Inflammatory macrophage (primary cell): ENCODE measurements at places on chromosomes 13 and 19.

DNA sequence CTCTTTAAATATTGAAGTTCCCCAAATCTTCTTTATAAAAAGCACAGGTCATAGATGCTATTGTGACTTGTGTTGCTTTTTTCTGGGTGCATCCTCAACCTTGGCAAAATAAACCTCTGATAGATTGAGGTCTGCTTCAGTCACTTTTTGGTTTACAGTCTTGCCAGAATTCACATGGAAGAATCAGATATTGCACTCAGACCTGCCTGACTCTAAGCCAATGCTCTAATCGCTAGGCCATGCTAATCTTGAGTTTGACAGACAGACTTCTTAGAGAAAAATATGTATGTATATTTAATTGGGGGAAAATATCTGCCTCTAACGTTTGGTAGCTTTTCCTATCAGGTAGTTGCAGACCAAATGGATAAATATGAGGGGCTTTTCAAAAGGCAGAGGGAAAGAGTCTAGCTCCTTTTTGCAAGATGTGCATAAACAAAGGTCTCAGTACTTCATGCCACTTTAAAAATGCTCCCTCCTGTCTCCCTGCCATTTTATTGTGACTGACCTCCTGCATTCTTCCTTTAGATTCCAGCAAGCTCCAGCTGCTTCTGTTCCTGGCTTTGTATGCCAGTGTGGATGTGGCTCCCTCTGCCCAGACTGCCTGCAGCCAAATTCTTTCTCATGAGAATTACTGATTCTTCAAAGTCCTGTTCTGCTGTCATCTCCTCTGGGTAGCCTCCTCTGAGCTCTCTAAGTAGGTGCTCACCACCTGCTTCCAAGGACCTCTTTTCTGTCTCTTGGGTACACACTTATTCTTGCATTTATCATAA is 42.4 kb upstream of the RFC3 start:
- no peak for DNase-seq

GRCh38 chr19:33902802-33903488 is 106.3 kb downstream of the KCTD15 start:
- no peak for DNase-seq

DNA sequence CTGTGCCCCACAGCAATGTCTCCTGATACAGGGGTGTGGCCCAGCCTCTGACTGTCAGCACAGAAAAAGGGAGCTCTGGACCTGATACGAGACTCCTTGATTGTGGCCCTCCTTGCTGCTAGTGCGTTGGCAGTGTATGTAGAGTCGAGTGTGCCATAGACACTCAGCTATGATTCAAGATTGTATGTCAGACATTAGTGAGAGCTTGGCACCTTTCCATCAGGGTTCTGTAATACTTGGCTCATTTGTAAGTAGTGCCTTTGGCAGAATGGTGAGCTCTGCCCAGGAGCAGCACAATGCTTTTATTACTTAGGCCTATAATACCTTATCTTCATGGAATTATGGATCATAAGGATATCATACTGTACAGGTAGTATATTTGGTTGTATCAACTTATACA is 83.4 kb downstream of the ATP8A2 start:
- no peak for DNase-seq

DNA sequence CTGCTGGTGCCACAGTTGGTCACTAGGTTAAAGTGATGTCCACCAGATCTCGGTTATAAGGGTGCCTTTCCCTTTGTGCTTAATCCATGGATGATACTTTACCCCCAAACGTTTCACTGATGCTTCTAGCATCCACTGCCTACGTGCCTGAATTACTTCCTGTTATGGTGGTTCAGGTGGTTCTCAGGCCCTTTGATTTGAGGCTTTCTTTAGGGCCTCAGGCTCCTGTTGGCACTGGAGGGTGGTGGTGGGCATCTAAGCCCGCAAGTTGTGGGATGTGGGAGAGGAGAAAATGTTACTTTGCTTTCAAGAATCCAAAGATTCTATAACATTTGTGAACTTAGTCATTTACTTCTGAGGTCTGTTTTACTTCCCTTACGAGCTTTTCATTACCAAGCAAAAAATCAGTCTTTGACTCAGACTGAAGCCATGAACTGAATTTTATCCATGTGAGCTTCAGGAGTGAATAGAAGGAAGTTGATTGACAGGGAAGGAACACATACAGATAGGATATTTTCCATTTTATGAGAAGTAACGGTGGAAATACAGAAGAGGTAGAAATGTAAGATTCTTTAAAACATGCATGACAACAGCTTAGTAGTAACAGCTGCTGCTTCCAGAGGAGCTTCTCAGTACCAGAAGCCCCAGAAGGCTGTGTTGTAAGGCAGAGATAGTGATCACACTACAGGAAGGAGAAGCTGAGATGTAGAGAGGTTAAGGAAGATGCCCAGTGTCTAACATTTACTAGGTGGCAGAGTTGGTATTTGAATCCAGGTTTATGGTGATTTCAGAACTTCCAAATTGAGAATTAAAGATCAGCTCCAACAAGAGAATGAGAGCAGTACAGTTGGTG is 65.0 kb downstream of the ARHGEF7 start:
- DNase-seq, result no peak

- no peak for DNase-seq
Measured at GRCh38 chr13:50261130-50261901, 246.1 kb downstream of the KCNRG start.

GRCh38 chr19:8005534-8006256 is at the start of gene ELAVL1:
TSS of gene ELAVL1 (minus strand) at chr19:8005641. CDS start at chr19:7991815, 13,826 bp downstream.
- DNase-seq, result peak; percentile 90

DNA sequence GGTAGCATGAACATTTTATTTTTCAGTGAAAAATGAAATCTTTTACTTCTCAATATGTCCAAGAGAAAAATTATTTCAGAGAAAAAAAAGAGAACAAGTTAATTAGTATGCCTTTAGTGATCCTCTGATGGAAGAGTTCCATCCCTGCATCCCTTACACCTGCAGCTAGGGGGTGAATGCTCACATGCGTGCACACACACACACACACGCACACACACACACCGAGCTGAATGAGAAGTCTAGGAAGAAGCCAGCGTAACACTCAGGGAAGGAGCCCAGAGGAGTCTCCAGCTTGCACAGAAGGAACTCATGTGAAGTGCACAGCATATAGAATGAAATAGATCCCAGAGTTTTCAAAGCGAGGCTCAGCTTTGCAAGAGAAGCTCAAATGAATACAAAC is 510.5 kb downstream of the IRS2 start:
- no peak for DNase-seq

DNA sequence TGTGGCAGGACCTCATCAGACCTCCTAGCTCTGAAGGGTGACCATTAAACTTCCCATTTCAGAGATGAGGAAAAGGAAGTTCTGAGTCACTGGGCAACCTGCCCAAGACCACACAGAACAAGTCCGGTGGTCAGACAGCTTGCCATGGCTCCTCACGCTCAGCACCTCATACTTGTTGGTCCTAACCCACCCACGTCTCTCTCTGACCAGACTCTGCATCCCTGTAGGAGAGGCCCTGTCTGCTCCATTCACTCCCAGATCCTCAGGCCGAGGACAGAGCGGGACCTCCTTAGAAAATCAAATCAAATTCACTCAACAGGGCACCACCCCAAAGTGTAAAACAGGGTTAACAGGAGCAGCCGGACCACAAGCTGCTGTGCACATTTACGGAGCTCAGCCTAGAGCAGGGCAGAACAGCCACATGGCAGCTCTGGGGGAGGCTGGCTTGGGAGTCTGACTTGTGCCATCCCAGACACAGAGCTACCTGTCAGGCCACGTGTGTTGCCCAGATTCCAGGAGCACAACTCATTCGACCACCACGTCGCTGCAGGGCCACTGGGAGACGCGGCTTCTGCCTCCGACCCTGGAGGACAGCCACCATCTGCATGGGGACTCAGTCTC is 1.7 kb downstream of the MIER2 start:
- DNase-seq, result peak; percentile 95

GRCh38 chr13:51057906-51058305 is 53.2 kb downstream of the C13orf42 start:
- no peak for DNase-seq

- no peak for DNase-seq
Measured at GRCh38 chr13:95474992-95475391, 77.5 kb upstream of the CLDN10 start.

GRCh38 chr19:29904017-29904416 is 38.0 kb upstream of the URI1 start:
- DNase-seq, result no peak

DNA sequence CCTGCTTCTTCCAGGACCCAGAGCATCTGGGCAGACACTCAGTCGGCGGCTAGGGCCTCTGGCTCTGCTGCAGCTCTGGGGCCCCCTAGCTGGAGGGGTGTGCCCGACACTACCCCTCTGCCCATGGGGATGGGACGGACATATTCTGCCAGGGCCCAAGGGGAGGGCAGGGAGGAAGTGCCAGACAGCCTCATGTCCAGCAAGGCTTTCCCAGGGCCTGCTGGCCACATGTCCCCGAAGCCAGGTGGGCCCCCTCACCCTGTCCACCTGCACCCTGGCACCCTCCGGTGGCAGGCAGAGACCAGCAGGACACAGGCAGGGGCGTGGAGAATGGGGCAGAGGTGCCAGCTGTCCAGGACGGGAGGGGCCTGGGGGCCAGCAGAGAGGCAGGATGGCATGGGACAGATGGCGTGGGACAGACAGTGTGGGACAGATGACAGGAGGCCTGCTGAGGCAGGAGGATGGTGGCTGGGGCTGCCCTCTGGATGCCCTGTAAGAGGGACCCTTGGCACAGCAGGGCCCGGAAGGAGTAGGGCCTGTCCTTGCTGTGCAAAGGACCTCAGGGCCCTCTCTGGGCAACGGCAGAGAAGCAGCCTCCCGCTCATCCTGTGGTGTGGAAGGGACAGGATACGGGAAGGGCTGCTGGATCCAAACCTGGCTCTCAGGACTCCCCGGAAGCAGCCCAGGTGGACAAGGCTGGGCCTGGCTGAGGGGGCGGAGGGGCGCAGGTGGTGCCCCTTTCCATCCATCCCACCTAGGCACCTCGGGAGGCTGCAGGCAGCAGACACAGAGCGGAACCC is 29.1 kb downstream of the CEBPG start:
- no peak for DNase-seq

DNA sequence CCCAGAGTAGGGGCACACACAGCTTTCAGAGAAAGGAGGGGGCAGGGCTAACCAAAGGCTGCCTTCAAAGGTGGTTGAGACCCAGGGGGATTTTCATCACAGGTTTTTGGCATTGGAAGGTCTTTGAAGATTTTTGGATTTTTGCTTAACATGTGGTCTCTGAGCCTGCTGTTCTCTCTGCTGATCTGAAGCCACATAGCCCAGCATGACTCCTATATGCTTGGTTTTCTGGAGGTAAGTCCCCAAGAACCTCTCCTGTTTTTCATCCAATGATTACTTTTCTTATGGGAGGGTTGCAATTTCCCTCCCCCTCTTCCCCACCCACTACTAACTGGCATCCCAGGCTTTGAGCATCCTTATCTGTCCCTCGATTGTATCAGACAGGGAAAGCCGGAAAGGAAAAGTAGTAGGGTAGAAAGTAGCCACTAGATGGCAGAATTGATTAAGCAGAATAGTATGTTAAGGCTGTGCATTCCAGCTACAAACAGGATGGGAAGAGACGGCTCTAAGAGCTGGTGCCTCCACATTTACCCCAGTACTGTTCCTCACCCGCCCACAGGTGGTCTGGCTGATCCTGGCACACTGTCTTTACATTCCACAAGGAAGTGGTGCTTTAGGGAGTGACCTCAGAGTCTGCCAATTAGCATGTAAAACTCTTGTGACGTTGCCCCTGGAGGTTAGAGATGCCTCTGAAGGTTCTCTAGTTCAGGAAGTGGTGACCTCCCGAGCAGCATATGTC is 218.9 kb upstream of the EDNRB start:
- DNase-seq, result peak; percentile 55

- DNase-seq, result no peak
Measured at GRCh38 chr13:107865643-107866031, 349.7 kb downstream of the LIG4 start.

- no peak for DNase-seq
Measured at GRCh38 chr19:51274049-51274770, 23.3 kb downstream of the SIGLECL1 start.

DNA sequence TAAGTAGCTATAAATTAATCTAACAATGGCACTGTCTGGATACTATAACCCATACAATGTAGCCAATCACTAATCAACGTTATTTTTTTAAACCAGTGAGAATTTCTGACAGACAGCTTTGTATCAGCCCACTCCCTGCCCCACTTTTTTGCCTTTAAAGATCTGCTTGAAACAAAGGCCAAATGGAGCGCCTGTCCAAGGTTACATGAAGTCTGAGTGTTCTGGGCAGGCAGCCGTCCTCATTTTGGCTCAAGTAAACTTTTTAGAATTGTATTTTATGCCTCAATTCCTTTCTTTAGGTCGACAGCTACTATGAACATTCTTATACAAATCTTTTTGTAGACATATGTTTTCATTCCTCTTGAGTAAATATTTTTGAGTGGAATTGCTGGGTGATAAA is 6.2 kb downstream of the IFT88 start:
- no peak for DNase-seq

GRCh38 chr19:32580901-32581704 is at the start of gene PDCD5:
TSS of gene PDCD5 (plus strand) at chr19:32581190. CDS start at chr19:32581262, 72 bp downstream.
- DNase-seq, result peak; percentile 96

- DNase-seq, result peak; percentile 80
Measured at GRCh38 chr19:15195371-15196334, 5.1 kb downstream of the NOTCH3 start.

DNA sequence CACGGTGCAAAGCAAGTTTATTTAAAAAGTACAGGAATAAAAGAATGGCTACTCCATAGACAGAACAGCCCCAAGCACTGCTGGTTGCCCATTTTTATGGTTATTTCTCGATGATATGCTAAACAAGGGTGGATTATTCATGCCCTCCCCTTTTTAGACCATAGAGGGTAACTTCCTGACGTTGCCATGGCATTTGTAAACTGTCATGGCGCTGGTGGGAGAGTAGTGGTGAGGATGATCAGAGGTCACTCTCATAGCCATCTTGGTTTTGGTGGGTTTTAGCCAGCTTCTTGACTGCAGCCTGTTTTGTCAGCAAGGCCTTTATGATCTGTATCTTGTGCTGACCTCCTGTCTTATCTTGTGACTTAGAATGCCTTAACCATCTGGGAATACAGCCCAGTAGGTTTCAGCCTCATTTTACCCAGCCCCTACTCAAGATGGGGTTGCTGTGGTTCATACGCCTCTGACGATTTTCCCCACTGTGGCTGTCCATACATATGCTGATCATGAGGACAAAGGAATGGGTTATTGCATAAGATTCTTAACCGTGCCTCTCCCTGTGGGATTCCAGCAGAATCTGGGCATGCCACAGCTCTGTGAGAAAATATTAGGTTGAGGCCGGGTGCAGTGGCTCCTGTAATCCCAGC is 36.9 kb upstream of the ZNF507 start:
- no peak for DNase-seq

DNA sequence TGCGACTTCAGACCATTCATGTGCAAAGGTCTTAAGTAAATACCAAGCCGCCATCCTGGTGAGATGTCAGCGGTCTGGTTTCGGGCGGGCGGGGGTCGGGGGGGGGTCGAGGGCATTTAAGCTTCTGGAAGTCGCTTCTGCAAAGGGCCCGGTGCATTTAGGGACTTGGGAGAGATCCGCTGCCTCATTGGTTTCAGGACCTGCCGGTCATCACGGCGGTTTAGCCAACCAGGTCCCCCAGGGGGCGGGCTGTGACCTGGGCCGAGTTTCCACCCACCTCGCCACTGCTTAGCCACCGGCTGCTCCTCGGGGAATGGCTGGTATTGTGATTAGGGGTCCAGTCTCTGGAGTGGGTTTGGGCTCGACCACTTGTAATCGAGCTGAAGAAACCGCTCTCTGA is 7.8 kb downstream of the ANKLE1 start:
- peak; percentile 73 for DNase-seq

GRCh38 chr13:113064534-113065405 is 40.8 kb upstream of the F7 start:
- DNase-seq, result no peak

- no peak for DNase-seq
Measured at GRCh38 chr19:55112777-55113569, 4.5 kb downstream of the PPP1R12C start.

- no peak for DNase-seq
Measured at GRCh38 chr13:59754411-59754810, 409.3 kb downstream of the DIAPH3 start.
